ENCODE measurements at places on chromosomes 2 and 18. TPM values are rescaled to one million over a fixed set of nuclear protein-coding genes. Genes with fewer than 3 reads are reported as not detected.

PARD6G gene
- total RNA-seq, result 8.8 TPM

AQP12A gene
- total RNA-seq, result not detected

KLHL14 gene
- total RNA-seq, result not detected

TUBA4B gene
- total RNA-seq, result not detected

MAPK4 gene
- total RNA-seq, result 0.07 TPM

MRPS5 gene
- 60.7 TPM for total RNA-seq
